ENCODE measurements at places on chromosomes 3 and 15. TPM values are rescaled to one million over a fixed set of nuclear protein-coding genes. Genes with fewer than 3 reads are reported as not detected.

DNA sequence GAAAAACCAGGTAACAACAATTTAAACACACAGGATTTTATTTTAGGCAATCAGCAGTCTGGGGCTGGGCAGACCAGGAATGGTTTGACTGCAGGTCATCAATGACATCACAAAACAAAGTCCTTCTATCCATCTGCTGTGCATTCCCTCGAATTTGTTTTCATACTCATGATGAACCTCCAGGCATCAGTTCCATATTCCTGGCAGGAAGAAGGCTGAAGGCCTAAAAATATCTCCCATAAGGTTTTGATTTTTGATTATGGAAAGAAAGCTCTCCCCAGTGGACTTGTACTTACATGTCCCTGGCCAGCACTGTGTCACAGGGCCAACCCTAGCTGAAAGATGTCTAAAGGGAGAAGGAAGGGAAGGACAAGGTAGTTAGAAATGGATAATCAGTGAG, 107.4 kb downstream of the PEAK1 start:
- no peak overlapping the region for H3K4me3 ChIP-seq
- DNase-seq, result no peak
- no peak overlapping the region for H3K27ac ChIP-seq
- no peaks in the 10 kb centered on the region for H3K27me3 ChIP-seq

DNA sequence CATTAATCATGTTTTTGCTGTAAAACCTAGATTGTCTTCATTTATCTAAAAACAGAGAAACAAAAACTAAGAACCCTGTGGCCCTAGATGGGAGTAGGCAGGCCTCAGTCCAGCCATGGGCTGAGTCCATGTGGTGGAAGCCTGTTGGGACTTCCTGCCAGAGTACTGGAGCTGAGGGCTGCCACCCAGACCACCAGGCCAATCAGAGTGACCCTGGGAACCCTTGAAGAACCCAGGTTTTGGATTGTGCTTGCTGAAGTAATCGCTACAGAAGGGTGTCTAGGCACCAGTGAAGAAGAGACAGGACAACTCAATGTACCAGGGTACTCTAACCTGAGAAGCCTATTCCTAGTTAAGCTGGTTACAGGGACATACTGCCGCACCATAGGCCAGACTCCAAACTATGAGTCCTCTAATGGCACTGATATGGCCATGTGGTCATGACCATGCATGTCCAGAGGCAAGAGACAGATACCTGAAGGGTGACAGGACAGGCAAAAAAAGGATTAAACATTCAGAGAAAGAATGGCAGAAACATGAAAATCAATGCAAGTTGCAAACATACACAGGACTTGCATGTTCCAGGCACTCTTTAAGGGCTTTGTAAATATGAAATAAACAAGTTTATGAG, 12.9 kb downstream of the CSRNP1 start:
- H3K27me3 ChIP-seq, result no peaks in the 10 kb centered on the region
- H3K27ac ChIP-seq, result peak overlapping the region; percentile 72
- DNase-seq, result no peak
- peaks cover 31% of the 10 kb centered on the region for H3K36me3 ChIP-seq
- peaks cover 22% of the 10 kb centered on the region for H3K4me1 ChIP-seq

DNA sequence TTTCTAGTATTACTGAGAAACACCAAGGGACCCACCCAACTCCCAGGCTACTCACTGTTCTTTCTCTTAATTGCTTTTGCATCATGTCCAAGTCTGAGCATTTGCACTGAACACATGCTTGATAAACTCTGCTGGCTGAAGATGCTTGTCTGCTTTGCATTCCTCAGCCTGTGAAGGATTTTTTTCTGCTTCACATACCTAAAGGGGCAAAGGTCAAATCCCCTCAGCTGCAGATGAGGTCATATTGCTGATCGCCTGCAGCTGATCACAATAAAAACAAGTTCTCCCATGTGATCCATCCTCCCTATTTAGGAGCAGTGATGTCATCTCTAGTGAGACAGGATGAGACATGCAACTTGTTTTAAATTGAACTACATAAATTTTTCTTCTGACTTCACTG, 84.6 kb upstream of the DCBLD2 start:
- no peaks in the 10 kb centered on the region for H3K4me1 ChIP-seq
- no peak overlapping the region for H3K27ac ChIP-seq
- H3K36me3 ChIP-seq, result no peaks in the 10 kb centered on the region
- H3K4me3 ChIP-seq, result no peak overlapping the region
- no peaks in the 10 kb centered on the region for H3K27me3 ChIP-seq
- no peak for DNase-seq

- H3K4me1 ChIP-seq, result peaks cover 5% of the 10 kb centered on the region
- H3K27ac ChIP-seq, result no peak overlapping the region
- no peaks in the 10 kb centered on the region for H3K36me3 ChIP-seq
- H3K4me3 ChIP-seq, result peak overlapping the region; percentile 31
- no peak for DNase-seq
- H3K27me3 ChIP-seq, result peaks cover 19% of the 10 kb centered on the region
Measured at GRCh38 chr3:126287171-126287535, 70.1 kb downstream of the KLF15 start.

DNA sequence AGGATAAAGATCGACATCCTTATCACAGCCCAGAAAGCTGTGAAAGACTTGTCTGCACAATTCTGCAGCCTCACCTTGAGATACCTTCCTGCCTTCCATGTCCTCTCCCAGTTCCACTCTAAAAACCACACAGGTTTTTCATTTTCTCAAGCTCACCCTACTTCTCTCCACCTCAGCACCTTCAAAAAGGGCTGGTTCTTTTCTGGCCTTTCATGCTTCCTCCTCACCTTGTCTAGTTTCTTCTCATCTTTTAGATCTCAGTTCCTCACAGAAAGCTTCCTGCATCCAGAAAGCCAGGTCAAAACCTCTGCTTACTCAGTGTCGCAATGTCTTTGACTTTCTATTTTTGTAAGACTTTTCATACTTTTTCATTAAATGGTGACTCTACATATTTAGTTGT, 140.2 kb upstream of the STT3B start:
- no peaks in the 10 kb centered on the region for H3K4me1 ChIP-seq
- H3K27ac ChIP-seq, result no peak overlapping the region
- no peaks in the 10 kb centered on the region for H3K36me3 ChIP-seq
- DNase-seq, result no peak

- no peak overlapping the region for H3K4me3 ChIP-seq
- no peak overlapping the region for H3K27ac ChIP-seq
- no peaks in the 10 kb centered on the region for H3K4me1 ChIP-seq
- no peaks in the 10 kb centered on the region for H3K36me3 ChIP-seq
- no peaks in the 10 kb centered on the region for H3K27me3 ChIP-seq
- no peak for DNase-seq
Measured at GRCh38 chr3:71288269-71288930, 295.1 kb downstream of the FOXP1 start.

- H3K4me3 ChIP-seq, result no peak overlapping the region
- H3K4me1 ChIP-seq, result no peaks in the 10 kb centered on the region
- no peaks in the 10 kb centered on the region for H3K27me3 ChIP-seq
Measured at GRCh38 chr3:24678021-24678420, 183.4 kb upstream of the THRB start.

DNA sequence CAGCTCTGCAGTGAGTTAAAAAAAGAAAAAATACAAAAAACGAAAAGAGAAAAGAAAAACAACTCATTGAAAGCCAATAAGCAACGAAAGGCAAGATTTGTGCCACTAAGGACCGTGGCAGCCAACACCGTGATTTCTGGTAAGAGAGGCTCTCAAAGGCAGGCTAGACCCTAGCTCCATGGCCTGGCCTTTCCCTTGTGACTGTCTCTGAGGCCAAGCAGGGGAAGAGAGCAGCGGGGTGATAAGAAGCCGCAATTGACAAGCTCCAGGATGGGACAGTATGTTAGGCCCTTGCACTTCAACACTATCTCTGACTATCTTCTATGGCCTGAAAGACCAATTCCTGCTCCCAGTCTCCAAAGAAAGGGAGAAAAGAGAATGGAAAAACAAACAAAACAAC, 12.4 kb downstream of the APOD start:
- no peaks in the 10 kb centered on the region for H3K36me3 ChIP-seq
- no peak overlapping the region for H3K4me3 ChIP-seq
- H3K27me3 ChIP-seq, result no peaks in the 10 kb centered on the region
- H3K4me1 ChIP-seq, result no peaks in the 10 kb centered on the region
- DNase-seq, result no peak

DNA sequence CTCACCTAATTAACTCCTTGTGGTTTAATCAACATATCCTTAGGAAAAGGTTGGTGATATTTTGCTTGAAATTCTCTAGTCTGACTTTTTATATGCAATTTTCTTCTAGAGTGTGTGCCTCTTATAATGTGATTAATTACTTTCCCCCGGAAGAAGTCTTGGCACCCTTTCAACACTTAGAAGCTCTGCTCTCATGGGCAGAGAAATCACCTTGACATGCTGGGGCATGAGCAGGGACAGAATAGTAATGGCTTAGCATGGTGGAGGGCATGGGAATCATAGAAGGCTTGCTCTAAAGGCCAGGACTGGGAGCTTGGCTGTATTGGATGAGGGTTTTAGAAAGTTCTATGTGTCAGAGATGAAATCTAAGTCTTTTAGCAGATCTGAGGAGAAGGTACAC, 293.5 kb downstream of the AGBL1 start:
- H3K4me1 ChIP-seq, result no peaks in the 10 kb centered on the region
- no peaks in the 10 kb centered on the region for H3K36me3 ChIP-seq
- no peak overlapping the region for H3K27ac ChIP-seq
- H3K27me3 ChIP-seq, result no peaks in the 10 kb centered on the region
- H3K4me3 ChIP-seq, result no peak overlapping the region

- H3K4me1 ChIP-seq, result no peaks in the 10 kb centered on the region
- no peak overlapping the region for H3K4me3 ChIP-seq
- DNase-seq, result no peak
- no peaks in the 10 kb centered on the region for H3K27me3 ChIP-seq
- H3K36me3 ChIP-seq, result no peaks in the 10 kb centered on the region
Measured at GRCh38 chr3:126537730-126538281, 13.9 kb downstream of the CHST13 start.

DNA sequence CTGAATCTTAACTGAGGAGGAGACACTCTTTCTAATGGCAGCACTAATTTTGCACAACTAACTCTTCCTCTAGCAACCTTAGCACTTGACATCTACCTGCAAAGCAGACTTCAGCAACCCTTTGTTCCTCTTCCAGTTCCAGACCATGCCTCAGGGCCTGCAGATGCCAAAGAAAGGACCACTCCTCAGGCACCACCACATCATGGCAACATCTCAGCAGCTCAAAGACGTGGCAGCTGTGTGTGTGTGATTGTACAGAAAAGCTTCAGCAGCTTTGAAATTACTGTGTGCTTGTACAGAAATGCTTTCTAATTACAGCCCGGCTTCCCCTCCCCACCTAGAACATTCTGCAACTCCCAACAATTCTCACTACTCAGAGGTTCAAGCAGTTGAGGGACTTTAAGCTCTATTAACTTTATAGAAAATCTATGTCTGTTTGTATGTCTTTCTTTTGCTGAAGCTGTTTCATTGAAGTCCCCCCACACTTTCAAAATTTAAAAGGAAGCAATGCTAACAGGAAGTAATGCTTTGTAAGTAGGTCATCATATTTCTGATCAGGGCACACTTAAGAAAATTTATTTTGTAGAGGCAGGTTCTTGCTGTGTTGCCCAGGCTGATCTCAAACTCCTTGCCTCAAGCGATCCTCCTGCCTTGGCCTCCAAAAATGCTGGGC, 115.2 kb downstream of the CD47 start:
- no peak overlapping the region for H3K27ac ChIP-seq
- H3K4me1 ChIP-seq, result no peaks in the 10 kb centered on the region
- H3K36me3 ChIP-seq, result no peaks in the 10 kb centered on the region
- no peak for DNase-seq

GRCh38 chr3:58434511-58434910, 879 bp upstream of the PDHB start:
- peaks cover 1% of the 10 kb centered on the region for H3K36me3 ChIP-seq
- no peaks in the 10 kb centered on the region for H3K27me3 ChIP-seq
- no peak for DNase-seq

GRCh38 chr3:185534511-185534910, 17.9 kb downstream of the LIPH start:
- no peak for DNase-seq
- no peaks in the 10 kb centered on the region for H3K27me3 ChIP-seq
- H3K4me3 ChIP-seq, result no peak overlapping the region
- no peaks in the 10 kb centered on the region for H3K36me3 ChIP-seq
- no peak overlapping the region for H3K27ac ChIP-seq
- peaks cover 6% of the 10 kb centered on the region for H3K4me1 ChIP-seq

DNA sequence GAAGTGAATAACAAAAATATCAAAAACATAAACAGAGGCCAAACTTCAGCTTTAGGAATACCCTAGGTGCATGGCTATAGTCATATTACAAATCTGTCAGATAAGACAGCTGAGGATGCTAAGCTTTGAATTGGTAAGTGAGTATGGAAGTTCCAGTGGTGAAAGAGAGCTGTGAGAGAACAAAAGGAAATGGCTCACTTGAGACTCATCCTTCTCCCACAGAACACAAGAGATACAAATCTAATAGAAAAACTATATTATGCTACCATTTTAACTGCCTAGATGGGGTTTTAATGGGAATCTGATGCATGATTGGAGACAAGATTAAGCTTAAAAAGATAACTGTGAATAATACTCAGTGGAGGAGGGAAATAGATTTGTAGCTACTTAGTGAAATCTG, 21.5 kb upstream of the PEX5L start:
- no peak overlapping the region for H3K27ac ChIP-seq
- H3K4me3 ChIP-seq, result no peak overlapping the region
- H3K36me3 ChIP-seq, result no peaks in the 10 kb centered on the region

GRCh38 chr3:194838236-194838635, 152.6 kb downstream of the FAM43A start:
- no peaks in the 10 kb centered on the region for H3K4me1 ChIP-seq
- H3K27ac ChIP-seq, result no peak overlapping the region

GRCh38 chr3:148232389-148232788, 465.3 kb upstream of the AGTR1 start:
- no peaks in the 10 kb centered on the region for H3K27me3 ChIP-seq
- DNase-seq, result no peak
- no peaks in the 10 kb centered on the region for H3K36me3 ChIP-seq
- H3K4me1 ChIP-seq, result no peaks in the 10 kb centered on the region

The SERPINI2 gene
- total RNA-seq, result not detected

The CCR4 gene
- 0.69 TPM for total RNA-seq

The ARHGEF26 gene
- total RNA-seq, result 6.6 TPM

The TNFSF10 gene
- total RNA-seq, result 57.2 TPM

The CHCHD4 gene
- 25.4 TPM for total RNA-seq

The BMF gene
- total RNA-seq, result 5.0 TPM

The RASGRP1 gene
- total RNA-seq, result 1.5 TPM

The LEKR1 gene
- total RNA-seq, result 1.6 TPM

The SLC2A2 gene
- total RNA-seq, result 0.27 TPM

The HESX1 gene
- 0.42 TPM for total RNA-seq

The BNC1 gene
- not detected for total RNA-seq

The ROPN1 gene
- 0.66 TPM for total RNA-seq
